ENCODE measurements at places on chromosomes 2 and 18.

- DNase-seq: no peak
Measured at GRCh38 chr2:162293122-162293786, 25.2 kb downstream of the IFIH1 start.

- no peak for DNase-seq
Measured at GRCh38 chr2:203240491-203240890, 1.7 kb downstream of the CYP20A1 start.

- DNase-seq: no peak
Measured at GRCh38 chr2:127596311-127597045, 49.5 kb upstream of the GPR17 start.

DNA sequence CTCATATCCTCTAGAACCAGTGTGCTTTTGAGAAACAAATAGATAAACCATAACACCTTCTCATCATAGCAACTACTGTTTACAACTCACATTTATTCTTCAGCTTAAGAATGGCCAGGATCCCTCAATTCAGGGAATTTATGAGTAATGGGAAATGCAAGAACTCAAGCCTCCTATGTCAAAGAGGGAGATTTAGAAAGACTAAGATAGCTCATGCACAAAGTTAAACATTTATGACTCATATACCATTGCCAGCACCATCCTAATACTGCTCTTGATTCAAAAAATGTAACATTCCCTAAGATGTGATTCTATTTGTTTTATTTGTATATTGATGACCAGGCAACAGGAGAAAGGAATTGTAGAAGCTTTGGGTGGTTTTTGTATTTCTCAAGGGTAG is 172.8 kb downstream of the CYP26B1 start:
- no peak for DNase-seq

GRCh38 chr18:51164761-51165281 is 32.7 kb downstream of the MEX3C start:
- DNase-seq: no peak

- no peak for DNase-seq
Measured at GRCh38 chr18:24935896-24936295, 416.1 kb downstream of the ZNF521 start.

DNA sequence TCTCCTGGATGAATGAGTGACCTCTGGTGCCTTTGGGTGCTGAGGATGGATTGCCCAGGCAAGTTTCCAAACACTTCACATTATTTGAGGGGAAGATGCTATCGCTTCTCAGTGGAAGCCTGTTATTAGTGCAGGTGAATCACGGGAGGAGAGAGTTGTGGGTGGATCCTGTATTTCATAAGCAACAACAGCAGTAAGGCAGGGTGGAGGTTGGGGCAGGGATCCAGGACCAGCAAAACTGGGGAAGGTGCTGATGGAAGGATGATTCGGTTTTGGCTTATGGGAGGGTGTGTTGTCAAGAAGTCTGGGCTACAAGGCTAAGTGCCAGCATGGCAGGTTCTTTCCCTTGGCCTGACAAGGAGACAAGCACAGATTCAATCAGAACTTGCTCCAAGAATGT is 37.7 kb upstream of the SETBP1 start:
- DNase-seq: no peak

DNA sequence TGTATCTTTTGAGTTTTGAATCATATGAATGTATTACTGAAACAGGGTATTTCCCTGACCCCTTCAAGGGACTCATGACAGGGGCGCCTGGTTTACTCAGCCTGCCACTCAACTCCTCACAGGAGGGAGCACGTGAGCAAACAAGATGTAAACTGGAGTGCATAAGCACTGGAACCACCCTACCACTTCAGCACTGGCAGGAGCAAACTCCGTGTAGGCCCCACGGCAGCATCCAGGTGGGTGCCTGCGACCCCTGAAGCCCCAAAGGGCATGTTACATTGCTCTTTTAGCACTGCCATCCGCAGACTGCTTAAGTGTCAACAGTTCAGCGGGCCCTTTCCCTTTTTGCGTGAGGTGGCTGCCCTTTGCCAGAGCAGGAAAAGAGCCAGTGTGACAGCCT is 8.2 kb upstream of the DAPL1 start:
- no peak for DNase-seq

- no peak for DNase-seq
Measured at GRCh38 chr2:9179572-9180201, 26.9 kb upstream of the ASAP2 start.

DNA sequence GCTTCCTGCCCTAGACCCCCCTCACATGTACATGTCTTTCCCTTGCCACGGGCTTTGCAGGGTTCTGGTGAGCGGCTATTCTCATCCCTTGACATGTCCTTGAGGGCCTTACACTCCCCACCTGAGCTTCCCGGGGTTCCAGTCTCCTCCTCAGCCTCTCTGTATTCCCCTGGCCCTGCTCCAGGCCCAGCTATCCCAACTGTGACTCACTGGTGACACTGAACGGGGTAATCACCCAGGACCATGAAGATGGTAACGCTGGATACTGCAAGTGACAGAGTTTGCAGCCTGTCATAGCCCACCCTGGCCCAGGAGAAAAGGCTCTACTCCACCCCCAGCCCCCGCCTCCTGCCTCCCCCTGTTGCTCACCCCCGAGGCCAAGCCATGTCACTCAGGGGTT is 27.3 kb downstream of the KIF3C start:
- DNase-seq: no peak

- DNase-seq: no peak
Measured at GRCh38 chr18:1751249-1751648, 820.1 kb downstream of the METTL4 start.

GRCh38 chr18:36704156-36704555 is 124.6 kb downstream of the TPGS2 start:
- DNase-seq: no peak

GRCh38 chr2:191703079-191703725 is 25.3 kb downstream of the NABP1 start:
- no peak for DNase-seq

- DNase-seq: no peak
Measured at GRCh38 chr18:26309281-26309680, 83.0 kb downstream of the TAF4B start.

DNA sequence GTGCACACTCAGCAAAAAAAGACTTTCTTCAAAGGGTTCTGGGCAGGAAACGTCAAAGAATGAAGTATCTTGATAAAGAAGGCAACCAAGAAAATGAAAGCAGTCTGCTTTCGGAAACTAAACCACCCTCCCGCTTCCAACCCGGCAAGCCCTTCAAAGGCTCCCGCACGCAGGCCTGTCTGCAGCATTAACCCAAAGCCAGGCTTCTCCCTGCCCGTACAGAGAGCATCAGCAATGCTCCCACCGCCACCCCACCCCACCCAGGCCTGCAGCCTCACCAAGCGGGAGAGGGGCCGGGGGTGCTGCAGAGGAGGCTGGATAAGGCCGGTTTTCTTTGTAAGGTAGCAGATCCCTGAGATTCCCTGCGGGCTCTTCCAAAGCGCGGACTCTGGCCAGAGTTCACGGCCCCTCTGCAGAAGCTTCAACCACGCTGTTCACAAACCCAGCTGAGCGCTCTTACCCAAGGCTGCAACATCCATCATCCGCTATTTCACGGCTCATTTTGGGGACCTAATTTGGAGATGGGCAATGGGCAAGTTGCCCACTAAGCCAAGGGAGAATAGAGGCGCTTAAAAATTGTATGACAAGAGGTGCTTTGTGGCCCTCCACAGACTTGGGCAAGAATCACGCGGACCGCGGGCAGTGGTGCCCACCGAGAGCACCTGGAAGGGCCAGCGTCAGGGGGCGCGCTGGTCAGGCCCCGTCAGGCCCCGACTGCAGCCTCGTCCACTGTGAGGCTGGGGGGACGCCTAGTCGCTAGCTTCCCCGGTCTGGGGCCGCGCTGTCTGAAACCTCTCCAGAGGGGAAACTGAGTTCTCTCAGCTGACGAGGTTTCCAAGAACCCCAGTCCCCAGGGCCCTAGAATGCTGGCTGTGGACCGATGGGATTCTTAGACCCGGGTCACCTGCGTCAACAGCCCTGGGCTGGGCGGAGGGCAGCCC is 225.4 kb upstream of the ID2 start:
- peak; percentile 44 for DNase-seq

- no peak for DNase-seq
Measured at GRCh38 chr18:79275992-79276391, 119.7 kb upstream of the NFATC1 start.

DNA sequence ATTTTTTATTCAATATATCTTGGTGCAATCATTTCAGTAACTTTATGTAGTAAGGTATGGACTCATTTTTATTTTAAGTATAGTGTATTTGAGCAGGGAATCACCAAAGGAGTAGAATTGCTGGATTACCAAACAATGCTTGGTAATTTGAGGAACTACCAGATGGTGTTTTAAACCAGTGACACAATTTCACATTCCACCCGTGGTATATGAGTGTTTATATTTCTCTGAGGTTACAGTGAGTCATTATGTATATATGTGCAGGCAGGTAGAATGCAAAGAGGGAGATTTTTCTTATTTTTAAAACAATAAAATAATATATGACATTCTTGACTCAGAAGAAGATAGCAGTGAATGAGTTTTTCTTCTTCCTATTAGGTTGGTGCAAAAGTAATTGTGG is 596.9 kb downstream of the DCC start:
- DNase-seq: no peak

- no peak for DNase-seq
Measured at GRCh38 chr18:8453528-8453927, 155.7 kb upstream of the RAB12 start.

GRCh38 chr18:37252854-37253393 is 312.7 kb downstream of the CELF4 start:
- no peak for DNase-seq

DNA sequence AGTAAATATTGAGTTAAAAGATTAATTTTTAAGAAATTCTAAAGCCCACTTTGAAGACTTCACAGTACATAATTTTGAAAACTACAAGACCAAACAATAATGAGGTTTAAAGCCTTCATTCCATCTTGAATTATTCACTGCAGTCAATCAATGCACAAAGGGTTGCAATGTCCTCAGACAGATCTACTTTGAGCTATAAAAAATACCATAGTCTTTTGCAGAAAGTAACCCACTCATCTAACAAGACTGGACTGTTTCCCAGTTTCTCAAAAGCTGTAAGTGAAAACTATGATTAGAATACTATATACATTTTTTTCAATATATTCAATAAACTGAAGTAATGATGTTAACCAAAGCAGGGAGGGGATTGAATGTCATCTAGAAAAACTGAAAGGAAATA is 10.2 kb upstream of the RBM43 start:
- no peak for DNase-seq

GRCh38 chr2:47375307-47375706 is 27.6 kb upstream of the MSH2 start:
- DNase-seq: no peak

- DNase-seq: no peak
Measured at GRCh38 chr2:55102056-55102812, 52.0 kb upstream of the RTN4 start.

DNA sequence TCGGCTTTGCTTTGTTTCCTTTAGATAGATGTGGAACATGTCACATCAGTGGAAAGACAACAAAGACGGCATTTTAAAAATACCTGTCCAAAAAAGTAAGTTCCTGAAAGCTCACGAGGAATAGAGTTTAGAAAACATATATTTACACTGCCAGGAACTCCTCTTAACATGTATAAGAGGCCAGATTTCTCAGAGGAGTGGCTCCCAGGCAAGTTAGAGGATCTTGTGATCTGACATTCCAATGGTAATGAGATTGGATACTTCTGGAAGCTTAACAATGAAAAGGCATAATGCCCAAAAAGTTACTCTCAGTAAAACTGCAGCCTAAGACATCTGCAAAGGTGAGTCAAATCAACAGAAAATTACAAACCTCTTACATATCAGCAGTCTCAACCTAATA is 77.1 kb downstream of the CYRIA start:
- no peak for DNase-seq

GRCh38 chr2:45004562-45005191 is 4.6 kb downstream of the SIX2 start:
- no peak for DNase-seq

- no peak for DNase-seq
Measured at GRCh38 chr2:196160101-196160500, 11.3 kb downstream of the STK17B start.

Data from activated CD4-positive, CD25-positive, alpha-beta regulatory T cell treated with anti-CD3 and anti-CD28 coated beads, Interleukin-2, amount 50 U/mL, for 72 hours (primary cell).